Stimulated activated CD8-positive, alpha-beta memory T cell treated with anti-CD3 and anti-CD28 coated beads, Interleukin-4, amount 100 ng/mL, for 1 hour (primary cell): ENCODE measurements at places on chromosomes 11 and 22.

- no peak for DNase-seq
These were observed 131.3 kb downstream of the AASDHPPT start for GRCh38 chr11:106208760-106209159.

DNA sequence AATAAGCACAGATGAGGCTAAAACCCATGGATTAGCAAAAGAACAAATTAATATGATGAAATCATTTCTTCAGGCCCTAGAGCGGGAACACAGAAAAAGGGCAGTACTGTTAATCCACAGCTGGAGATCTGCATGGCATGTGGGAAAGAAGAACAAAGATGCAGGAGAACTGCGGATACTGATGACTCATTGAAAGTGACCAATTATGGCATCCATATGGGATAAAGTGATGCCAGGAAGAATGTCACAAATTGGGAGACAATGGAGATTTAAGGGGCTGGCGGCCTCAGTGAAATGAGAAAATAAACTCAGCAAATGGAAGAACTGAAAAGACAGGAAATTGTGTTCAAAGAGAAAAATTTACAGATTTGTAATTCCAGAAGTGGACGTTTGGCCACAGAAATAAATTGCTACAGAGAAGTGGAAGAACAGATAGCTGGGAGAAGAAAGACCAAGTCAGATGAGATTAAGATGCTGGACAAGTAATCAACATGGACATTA lies 39.4 kb downstream of the SIK3 start:
- no peak for DNase-seq

GRCh38 chr22:47369020-47369419 lies 606.6 kb downstream of the TBC1D22A start:
- no peak for DNase-seq

- no peak for DNase-seq
These were observed 2314.1 kb downstream of the LRRC4C start for GRCh38 chr11:39145346-39145745.

DNA sequence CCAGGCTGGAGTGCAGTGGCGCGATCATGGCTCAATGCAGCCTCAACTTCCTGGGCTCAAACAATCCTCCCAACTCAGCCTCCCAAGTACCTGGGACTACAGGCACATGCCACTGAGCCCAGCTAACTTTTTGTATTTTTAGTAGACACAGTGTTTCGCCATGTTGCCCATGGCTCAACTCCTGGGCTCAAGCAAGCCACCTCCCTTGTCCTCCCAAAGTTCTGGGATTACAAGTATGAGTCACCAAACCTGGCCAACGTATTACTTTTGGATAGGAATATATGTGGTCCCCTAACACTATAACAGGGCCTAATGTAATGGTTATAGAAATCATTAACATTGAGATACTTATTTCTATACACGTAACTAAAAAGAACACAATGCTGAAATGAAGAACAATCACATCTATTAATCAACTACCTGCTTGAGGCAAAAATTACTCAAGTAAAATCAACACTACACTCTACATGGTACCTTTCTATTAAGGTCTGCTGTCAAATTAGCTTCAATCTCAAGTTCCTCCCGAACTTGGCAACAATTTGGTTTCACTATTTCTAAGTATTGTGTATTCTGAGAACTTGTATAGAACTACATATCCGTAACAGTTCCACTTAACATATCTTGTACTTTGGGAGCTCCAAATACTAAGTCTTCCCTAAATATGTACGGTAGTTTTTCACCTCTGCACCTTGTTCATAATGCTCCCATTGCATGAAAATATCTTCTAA lies 124.9 kb downstream of the FCHSD2 start:
- DNase-seq = no peak

DNA sequence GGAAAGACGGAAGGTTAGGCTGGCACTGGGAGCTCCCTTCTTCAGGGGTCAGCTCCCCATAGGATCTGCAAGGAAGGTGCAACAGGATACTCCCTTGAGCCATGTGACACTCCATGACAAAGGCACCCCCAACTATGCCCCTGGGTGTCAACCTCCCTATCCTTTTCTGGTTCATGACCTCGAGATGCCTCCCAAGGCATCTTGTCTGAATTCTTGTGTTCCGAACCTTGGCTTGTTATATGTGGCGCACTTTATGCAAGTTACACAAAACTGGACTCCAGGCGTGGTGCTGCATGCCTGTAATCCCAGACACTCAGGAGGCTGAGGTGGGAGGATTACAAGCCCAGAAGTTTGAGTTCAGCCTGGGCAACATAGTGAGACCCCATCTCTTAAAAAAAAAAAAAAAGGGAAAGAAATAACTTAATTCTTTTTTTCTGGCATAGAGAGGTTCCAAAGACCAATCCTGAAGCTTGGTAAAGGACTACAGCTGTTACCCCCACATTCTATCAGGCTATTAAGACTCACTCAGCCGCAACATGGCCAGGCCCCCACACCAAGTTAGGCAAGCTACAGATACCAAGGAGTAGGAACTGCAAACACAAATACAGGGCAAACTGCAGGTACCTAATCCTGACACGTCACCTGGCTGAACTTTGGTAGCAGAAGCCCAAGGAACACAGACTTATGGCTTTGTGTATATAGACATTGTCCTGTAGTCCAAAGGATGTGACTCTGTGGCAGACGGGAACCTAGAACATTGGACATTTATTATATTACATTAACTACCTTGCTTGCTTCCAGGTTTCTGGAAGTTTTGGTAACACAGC lies 1.4 kb downstream of the C11orf24 start:
- no peak for DNase-seq

- DNase-seq = no peak
These were observed 4.4 kb downstream of the ALX4 start for GRCh38 chr11:44305470-44306051.
